ENCODE measurements at places on chromosomes 11 and 22. TPM values are rescaled to one million over a fixed set of nuclear protein-coding genes. Genes with fewer than 3 reads are reported as not detected.

HBE1 gene
- total RNA-seq, result not detected

ACAD8 gene
- 9.3 TPM for total RNA-seq

OR56A1 gene
- not detected for total RNA-seq

F2 gene
- total RNA-seq, result 2.7 TPM

DGCR6 gene
- total RNA-seq, result 1.6 TPM

STT3A gene
- 112 TPM for total RNA-seq

RAG1 gene
- 0.27 TPM for total RNA-seq

Measured in A549 treated with DMSO at 1 μM for 4 hours (cell line).